ENCODE measurements at places on chromosomes 11 and 22.

- no peak for DNase-seq
Measured at GRCh38 chr22:26656891-26657851, at the start of gene MIAT. Gene MIAT, plus strand, starts transcription at chr22:26657588.

DNA sequence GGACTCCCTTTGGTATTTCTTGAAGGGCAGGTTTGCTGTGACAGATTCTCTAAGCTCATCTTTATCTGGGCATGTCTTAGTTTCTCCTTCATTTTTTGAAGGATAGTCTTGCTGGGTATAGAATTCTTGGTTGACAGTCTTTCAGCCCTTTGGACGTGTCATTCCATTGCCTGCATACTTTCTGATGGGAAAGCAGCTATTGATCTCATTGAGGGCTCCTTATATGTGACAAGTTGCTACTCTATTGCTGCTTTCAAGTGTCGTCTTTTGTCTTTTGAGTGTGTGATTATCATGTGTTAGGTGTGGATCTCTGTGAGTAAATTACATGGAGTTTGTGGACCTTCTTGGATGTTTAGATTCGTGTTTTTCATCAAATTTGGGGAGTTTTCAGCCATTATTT, 21.9 kb downstream of the IGHMBP2 start:
- DNase-seq, result no peak

DNA sequence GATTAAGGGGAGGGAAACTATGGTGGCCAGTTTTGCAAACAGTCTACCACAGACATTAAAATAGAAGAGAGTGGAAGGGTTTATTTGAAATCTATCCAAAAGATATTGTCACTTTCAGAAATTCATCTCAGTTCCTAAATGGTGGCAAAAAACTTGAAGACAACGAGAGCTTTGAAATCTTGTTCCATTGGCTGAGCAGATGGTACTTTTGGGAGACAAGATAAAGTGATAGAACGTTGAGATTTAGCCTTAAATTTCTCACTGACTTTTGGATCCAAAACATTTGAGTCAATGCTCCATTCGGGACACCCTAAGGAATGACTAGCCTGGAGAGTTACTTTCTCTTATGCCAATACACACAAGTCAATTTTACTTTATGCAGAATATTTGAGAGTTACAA, 319.1 kb upstream of the LARGE1 start:
- no peak for DNase-seq

DNA sequence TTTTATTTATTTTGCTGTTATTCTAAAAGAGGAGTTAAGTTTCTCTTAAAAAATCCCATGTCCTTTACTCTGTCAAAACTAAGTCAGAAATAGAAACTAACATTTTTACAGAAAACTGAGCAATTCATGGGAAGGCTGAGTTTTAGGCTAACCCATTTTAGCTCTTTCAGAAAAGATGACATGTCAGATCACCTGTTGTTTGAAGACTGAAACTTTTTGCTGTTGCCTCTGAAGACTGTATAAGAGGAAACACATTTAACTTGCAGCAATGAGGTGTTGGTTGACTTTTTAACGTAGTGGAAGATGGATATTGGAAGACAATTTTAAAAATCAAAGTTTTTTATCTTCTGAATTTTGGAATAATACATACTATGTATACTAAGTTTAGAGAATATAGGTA, 115.4 kb downstream of the METTL15 start:
- DNase-seq, result no peak

GRCh38 chr22:43293655-43294392, 49.3 kb downstream of the SCUBE1 start:
- DNase-seq, result peak; percentile 94

DNA sequence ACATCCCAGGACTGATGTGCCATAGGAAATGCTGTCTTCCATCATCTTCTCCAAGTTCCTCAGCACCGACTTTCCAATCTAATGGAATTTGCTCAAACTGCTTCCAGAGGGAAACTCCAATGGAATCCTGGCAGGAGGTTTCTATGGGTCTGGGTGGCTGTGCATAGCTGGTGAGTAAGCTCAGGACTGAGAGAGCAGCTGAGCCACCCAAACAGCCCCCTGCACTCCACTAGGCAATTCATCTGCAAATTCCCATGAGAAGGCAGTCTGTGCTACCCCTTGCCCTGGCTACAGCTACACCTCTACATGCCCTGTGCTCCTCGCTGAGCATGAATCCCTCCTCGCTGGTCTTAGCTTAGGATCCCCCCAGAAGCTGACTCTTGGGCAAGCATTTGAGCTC, 127.9 kb upstream of the CSNK2A3 start:
- DNase-seq, result no peak

GRCh38 chr11:73894725-73895335, 18.0 kb downstream of the PAAF1 start:
- no peak for DNase-seq

DNA sequence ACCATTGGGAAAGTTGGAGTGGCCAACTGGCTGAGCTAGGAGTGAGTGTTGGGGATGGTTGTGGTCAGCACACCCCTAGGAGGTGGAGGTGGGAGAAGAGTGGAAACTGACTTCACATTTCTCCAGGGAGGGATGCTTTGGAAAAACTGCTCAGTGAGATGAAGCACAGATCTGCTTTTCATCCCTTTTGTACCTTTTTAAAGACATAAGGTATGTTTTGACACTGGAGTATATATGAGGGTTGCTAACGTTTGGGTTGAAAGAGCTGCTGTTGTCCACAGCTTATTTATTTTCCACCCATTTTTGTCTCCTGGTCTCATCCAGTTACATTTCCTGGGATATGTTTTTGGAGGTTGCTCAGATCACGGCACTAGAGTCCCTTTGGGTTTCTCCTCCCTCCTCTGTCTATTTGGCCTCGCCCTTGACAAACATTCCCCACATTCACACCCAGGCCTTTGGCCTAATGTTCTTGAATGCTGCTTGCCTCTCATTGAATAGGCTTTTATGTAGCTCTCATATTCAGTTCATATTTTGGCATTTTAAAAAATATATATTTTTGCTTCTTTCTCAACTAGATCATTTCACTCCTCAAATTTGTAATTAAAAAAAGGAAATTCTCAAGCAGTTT, 8.3 kb downstream of the SREBF2 start:
- no peak for DNase-seq

DNA sequence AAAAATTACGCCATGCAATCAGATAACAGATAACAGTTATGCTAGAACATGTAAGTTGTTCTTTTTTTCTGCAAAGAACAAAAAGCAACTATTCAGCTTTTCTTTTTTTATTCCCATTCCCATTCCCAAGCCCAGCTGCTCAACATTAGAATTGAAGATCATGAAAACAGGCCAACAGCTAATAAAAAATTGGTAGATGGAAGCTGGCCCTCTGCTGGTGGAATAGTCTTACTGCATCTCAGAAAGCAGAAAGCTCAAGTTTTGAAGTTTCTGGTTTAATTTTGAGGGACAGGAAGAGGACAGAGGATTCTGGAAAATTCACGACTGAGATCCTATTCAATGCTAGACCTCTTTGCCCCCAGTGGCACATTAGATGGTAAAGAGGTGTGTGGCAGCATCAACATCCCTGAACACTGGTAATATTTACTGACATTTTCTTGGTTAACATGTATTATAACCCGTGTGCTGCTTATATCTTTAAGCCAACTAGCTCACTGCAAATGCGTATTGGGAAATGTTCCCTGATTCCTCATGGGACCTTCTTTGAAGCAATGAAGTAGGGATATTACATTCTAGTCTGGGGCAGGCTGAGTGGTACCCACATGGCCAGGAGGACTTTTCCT, 591.2 kb downstream of the OPCML start:
- DNase-seq, result no peak

DNA sequence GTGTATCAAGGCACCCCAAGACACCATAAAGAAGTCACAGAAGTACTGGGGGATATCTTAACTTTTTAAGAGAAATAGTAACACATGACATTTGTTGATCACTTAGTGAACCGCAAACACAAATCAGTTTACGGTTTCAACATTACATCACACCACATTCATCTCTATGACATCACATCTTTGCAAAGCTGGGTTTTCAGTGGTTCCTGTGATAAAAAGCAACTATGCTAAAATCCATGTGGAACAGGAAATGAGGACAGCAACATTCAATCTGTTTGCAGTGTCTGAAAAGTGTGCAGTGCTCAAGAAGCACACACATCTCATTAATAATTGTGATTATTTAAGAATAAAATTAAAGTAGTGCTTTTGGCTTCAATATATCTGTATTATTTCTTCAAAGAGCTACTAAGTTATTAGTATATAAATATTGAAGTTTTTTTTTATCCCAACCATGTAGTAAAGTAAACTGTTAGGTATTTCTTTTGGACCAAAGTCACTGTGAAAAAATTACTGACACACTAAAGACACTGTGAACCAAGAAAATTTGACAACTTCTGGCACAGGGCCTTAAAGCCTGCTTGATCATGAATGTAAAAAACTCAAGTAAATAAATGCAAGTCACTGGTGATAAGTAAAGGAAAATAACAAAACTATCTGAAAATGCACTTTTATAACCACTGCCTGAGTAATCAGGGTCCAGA, 156.0 kb upstream of the SOX6 start:
- no peak for DNase-seq

- DNase-seq, result no peak
Measured at GRCh38 chr11:134243913-134244312, 9.2 kb downstream of the THYN1 start.

DNA sequence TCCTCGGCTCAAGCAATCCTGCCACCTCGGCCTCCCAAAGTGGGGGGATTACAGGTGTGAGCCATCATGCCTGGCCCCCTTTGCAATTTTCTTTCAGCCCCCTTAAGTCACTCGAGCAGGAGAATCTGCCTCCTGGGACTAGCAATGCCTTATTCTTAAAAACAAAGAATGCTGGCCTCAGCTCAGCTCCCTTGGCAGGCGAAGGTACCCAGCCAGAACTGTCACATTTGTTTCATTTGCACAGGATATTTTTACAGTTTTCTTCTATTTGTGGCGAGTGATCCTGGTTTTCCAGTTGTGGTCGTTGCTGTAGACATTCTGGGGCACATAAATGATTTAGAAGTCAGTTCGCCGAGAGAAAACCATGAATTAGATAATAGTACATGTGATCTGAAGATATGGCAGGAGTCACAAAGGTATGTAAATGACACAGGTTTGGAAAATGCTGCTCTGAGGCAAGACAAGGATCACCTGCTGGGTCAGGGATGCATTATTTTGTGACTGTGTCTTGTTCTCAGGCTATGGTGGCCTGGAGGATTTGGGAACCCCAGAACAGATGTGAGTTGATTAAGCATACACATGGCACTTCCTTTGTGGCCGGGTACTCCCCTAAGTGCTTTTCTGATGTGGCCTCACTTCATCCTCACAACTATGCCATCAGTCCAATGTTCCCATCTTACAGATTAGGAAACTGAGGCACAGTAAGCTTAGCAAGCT, 51.2 kb upstream of the SLC22A12 start:
- DNase-seq, result no peak

GRCh38 chr11:804599-804964, 449 bp downstream of the PIDD1 start:
- no peak for DNase-seq

GRCh38 chr22:37300551-37301017, 18.3 kb downstream of the CYTH4 start:
- no peak for DNase-seq

GRCh38 chr11:102761646-102762238, 18.7 kb downstream of the MMP10 start:
- no peak for DNase-seq

DNA sequence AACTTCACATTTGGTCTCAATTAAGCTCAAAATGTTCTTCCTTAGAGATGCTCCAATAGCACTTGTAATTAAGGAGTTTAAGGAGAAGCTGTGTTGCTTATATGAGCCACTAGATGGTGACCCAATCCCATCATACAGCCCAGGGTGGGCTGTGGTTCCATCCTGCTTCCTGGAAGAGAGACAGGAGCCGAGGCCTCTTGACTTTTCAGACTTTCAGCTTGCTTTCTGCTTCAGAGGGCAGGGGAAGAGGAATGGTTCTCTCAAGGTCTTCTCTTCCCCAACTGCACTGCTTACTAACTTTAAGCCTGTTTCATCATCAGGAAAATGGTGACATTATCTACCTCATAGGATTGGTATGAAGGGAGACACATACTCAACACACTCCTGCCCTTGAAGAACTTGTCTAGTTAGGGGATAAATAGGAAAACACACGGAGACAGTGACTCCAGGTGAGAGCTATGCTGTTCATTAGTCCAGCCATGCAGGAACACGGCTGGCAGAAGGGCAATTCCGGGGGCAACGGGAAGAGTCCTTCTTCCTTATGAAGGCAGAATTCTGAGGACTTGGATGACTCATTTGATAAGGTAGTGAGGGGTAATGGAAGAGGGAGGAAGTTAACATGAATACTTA, 20.1 kb downstream of the TMEM218 start:
- DNase-seq, result no peak

DNA sequence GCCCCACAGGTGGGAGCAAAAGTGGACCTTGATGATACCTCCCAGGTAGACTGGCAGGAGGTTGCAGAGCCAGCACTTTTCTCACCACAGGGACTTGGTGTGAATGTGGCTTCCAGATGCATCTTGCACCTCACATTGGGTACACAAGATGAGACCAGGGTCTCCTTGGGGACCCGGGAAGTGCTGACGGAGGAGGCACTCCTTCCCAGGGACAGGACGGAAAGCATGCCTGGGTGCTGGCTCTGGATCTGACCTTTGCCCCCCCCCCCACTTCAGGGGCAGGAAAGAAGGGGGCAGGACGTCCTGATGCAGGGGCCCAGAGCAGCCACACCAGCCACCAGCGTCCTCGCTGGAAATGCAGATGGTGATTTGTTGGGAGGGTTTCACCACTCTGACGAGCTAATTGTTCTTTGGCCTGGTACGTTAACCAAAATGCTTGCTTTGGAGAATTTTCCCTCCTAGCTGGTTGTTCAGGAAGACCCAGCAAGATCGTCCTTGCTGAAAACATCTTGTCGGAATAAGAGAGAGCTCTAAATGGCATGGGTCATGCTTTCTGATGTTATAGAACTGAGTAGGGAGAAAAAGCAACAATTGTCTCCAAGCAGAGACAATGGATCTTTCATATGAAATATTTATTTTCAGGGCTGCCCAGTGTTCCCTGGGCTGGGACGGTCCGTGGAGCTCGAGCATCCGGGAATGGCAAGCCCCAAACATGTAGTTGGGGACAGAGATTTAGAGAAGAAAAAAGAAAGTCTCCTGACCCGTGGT, 74.4 kb upstream of the PPARA start:
- DNase-seq, result no peak

DNA sequence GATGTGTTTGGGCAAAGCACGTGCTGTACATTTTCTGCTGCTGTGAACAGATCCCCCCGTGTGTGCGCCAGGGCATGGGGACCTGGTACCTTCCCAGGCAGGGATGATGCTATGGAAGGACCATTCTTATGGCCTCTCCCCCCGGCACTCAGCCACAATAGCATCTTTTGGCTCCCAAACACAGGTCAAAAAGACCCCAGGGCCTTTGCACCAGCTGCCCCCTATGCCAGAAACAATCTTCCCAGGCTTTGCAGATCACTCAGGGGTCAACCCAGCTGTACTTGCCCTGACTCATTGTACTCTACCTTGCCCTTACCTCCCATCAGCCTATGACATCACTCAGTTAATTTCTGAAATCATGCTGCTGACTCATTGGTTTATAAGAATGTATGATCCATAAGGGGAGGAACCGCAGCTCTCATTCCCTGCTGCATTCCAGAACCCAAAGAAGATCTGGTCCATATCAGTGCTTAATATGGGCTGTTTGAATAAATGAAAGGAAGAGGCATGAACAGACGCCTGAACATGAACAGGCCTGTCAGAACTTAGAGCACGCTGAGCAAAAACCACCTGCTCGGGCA, 100.7 kb downstream of the CELSR1 start:
- no peak for DNase-seq

- no peak for DNase-seq
Measured at GRCh38 chr11:65401073-65401802, 14.8 kb downstream of the FRMD8 start.
